Esophagus squamous epithelium (tissue), 5 donors: ENCODE measurements at places on chromosomes 1 and 21.
A peak's percentile ranks its signal among the peaks of the same experiment; 100 is the strongest.

DNA sequence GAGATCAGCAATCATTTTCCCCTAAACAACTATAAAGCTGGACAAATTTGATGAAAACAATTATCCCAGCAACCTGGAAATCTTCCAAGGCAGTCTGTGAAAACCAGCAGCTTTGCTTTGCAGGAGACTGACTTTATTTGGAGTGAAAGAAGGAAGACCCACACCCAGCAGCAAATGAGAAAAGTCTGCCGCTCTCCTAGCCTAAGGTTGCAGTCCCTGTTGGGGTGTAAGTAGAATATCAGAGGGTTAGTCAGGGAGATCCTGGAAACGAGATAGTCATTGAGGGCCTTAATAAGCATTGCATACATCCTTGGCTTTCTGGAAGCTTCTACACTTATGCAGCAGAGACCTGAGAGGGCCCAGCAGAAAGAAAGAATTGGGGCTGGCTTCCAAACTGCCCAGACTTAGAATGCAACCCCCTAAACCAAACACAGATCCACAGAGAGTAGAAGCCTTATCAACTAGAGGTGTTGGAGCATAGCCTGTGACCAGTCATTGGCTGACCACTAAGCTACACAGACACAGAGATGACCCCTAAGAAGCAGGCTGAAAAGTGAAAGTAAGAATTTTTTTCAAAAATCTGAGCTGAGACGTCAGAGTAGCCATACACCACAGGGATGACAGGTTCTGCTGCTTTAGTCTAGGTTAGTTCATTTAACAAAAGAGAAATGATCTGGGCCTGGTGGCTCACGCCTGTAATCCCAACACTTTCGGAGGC is 98.3 kb downstream of the LYPLAL1 start:
- H3K4me1 ChIP-seq, result peaks cover 3% of the 10 kb centered on the region
- no peak for DNase-seq

- no peak overlapping the region for H3K4me3 ChIP-seq
- no peak overlapping the region for H3K27ac ChIP-seq
- no peaks in the 10 kb centered on the region for H3K27me3 ChIP-seq
- H3K36me3 ChIP-seq, result no peaks in the 10 kb centered on the region
These were observed 899.2 kb downstream of the NCAM2 start for GRCh38 chr21:21897275-21897883.

GRCh38 chr1:117657031-117657430 is 51.2 kb downstream of the TENT5C start:
- H3K27ac ChIP-seq, result no peak overlapping the region
- no peak overlapping the region for H3K4me3 ChIP-seq
- no peak for DNase-seq
- peaks cover 72% of the 10 kb centered on the region for H3K4me1 ChIP-seq
- no peaks in the 10 kb centered on the region for H3K36me3 ChIP-seq

GRCh38 chr1:230267338-230268065 is 158.6 kb downstream of the PGBD5 start:
- peaks cover 25% of the 10 kb centered on the region for H3K36me3 ChIP-seq
- H3K4me3 ChIP-seq, result no peak overlapping the region
- peaks cover 7% of the 10 kb centered on the region for H3K4me1 ChIP-seq
- no peak overlapping the region for H3K27ac ChIP-seq
- H3K27me3 ChIP-seq, result no peaks in the 10 kb centered on the region
- no peak for DNase-seq

- peaks cover 35% of the 10 kb centered on the region for H3K4me1 ChIP-seq
- peak overlapping the region; percentile 95 for H3K27ac ChIP-seq
- H3K27me3 ChIP-seq, result peaks cover 5% of the 10 kb centered on the region
- peak overlapping the region; percentile 100 for H3K4me3 ChIP-seq
- no peak for DNase-seq
- peaks cover 29% of the 10 kb centered on the region for H3K36me3 ChIP-seq
These were observed 1.4 kb downstream of the PINK1 start for GRCh38 chr1:20634594-20635084.

DNA sequence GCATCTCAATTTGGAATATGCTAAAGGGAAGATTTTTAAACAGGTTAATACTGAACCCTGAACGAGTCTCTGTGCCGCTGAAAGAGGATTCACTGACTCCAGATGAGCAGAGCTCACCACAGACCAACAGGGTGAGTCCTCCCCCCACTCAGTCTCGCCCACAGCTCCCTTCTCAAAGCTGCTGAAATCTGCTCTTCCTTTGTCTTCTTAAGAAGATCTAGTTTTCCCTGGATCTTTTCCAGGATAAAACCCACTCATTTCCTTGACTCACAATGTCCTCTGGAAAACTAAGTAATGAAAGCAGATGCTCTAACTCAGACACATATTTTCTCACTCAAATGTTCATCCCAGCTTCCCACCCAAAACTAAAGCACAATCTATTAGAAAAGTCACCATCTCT is 447.0 kb upstream of the PKN2 start:
- no peak for DNase-seq
- H3K4me1 ChIP-seq, result no peaks in the 10 kb centered on the region
- no peak overlapping the region for H3K27ac ChIP-seq
- no peak overlapping the region for H3K4me3 ChIP-seq
- H3K27me3 ChIP-seq, result no peaks in the 10 kb centered on the region

- H3K27me3 ChIP-seq, result no peaks in the 10 kb centered on the region
- no peak overlapping the region for H3K4me3 ChIP-seq
- no peak overlapping the region for H3K27ac ChIP-seq
- no peaks in the 10 kb centered on the region for H3K36me3 ChIP-seq
These were observed 18.4 kb downstream of the TTC34 start for GRCh38 chr1:2783069-2783434.

DNA sequence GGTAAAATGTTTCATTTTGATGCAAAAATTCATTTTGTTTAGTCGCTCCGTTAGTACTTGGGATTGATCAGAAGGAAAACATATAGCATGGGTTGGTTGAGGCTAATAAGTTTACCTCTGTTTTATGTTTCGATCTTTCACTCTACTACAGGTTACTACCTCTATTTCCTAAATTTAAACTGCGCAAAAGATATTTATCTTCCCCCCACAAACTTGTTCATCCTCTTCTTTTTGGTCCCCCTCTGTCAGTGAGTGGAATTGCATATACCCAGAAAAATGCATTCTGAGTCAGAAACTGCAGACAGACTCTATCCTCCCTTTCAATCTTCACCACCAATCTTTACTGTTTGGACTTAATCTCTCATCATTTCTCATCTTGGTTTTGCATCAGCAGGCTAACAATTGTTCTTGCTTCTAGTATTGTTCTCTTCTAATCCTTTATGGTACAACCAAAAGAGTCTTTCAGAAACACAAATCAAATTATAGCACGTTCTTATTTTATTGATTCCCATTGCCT is 316.0 kb upstream of the ADGRL4 start:
- H3K36me3 ChIP-seq, result no peaks in the 10 kb centered on the region
- no peak overlapping the region for H3K4me3 ChIP-seq
- no peaks in the 10 kb centered on the region for H3K4me1 ChIP-seq

DNA sequence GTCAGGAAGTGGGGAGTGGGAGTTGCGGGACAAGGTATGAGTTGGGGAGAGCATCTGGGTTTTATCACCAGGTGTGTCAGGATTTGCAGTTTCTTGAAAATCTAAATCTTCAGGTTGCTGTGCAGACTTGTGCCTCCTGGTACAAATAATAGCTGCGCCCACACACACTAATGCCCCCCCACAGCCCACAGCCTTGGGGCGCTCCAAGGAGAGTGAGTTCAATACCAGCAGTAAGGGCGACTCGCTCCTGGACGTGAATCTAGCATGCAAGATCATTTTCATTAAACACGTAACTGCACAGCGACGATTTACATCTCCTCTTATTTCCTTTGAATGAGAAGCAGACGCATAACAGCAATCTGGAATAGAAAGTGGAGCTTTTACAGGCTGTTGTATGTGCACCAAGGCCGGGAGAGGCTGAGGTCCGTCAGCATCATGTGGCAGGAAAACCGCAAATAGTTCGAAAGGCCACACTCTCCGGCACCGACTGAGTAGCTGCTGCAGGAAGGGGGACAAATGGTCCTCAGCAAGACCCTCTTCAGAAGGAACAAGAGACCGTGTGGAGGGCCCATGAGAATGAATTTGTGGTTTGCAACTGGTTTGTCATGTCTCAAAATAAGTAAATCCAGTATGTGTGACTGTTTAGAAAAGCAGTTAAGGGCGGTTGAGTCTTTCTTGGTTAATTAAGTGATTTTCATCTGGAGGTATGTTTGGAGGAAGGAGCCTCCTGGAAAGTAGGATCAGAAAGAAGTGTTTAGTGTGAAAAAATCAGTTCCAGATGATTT is 439.5 kb downstream of the SMYD3 start:
- no peak overlapping the region for H3K27ac ChIP-seq
- H3K4me3 ChIP-seq, result no peak overlapping the region
- H3K27me3 ChIP-seq, result no peaks in the 10 kb centered on the region
- no peak for DNase-seq

DNA sequence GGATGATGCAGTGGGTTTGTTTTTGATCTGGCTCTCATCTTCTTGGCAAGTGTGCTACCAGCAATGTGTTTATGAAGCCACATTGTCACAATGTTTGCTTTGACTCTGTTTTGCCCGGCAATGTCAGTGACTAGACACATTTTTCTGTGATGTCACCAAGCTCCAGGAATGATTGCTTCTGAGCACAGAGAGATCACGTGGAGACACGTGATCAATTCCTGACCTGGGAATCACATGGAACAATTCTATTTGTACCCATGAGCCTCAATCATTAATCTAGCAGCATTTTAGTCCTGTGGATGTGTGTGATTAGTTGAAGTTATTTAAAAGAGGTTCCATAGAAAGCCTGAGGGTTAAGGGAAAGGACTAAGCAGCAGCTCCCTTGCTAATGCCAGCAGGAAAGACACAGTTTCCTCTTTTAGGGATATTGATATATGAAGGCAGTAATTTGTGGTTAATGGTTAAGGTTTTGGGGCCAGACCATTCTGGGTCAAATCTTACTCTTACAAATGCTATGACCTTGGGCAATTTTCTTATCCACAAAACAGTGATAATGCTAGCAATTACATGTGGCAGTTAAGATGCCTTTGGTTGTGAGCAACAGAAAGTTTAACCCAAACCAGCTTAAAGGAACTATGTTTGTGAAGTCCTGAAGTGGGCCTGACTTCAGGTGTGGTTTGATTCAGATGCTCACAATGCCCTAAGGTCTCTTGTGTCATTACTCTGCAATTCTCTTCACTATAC is 59.0 kb downstream of the FASLG start:
- no peaks in the 10 kb centered on the region for H3K27me3 ChIP-seq
- H3K4me1 ChIP-seq, result no peaks in the 10 kb centered on the region
- H3K4me3 ChIP-seq, result no peak overlapping the region
- no peak for DNase-seq
- H3K27ac ChIP-seq, result no peak overlapping the region
- H3K36me3 ChIP-seq, result no peaks in the 10 kb centered on the region

- no peak for DNase-seq
- H3K36me3 ChIP-seq, result no peaks in the 10 kb centered on the region
- H3K27ac ChIP-seq, result peak overlapping the region; percentile 69
- H3K4me3 ChIP-seq, result no peak overlapping the region
- peaks cover 40% of the 10 kb centered on the region for H3K4me1 ChIP-seq
- H3K27me3 ChIP-seq, result peaks cover 18% of the 10 kb centered on the region
These were observed 2.3 kb downstream of the FGR start for GRCh38 chr1:27632387-27633297.

- no peaks in the 10 kb centered on the region for H3K27me3 ChIP-seq
- no peaks in the 10 kb centered on the region for H3K4me1 ChIP-seq
- no peak overlapping the region for H3K27ac ChIP-seq
These were observed 89.1 kb upstream of the LYST start for GRCh38 chr1:235955777-235956176.

DNA sequence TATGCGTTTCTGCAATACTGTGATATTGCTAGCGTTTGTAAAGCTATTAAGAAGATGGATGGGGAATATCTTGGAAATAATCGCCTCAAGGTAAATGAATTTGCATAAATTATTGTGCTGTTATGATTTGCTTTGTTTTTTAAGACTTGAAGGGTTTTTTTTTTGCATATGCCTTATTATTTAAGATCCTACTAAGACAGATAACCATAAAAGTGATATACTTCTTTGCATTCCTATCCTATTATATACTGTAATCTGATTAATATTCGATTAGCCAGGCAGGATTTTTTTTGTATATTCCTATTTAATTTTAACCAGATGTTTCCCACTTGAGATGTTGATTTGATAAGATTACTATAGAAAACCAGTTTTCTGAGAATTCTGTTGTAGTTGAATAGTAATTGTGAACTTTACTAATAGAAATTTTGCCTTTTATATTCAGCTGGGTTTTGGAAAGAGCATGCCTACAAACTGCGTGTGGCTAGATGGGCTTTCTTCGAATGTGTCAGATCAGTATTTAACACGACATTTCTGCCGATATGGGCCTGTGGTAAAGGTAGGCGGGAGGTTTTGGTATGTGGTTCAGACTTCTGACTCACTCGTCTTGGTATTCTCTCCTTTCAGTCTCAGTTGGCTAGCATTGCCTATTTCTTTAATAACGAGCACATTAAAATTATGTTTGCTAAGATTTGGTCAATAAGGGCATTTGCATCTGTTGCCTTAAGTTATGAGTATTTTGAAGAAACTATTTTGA is 56.8 kb downstream of the ZBTB17 start:
- H3K27ac ChIP-seq, result no peak overlapping the region
- no peak overlapping the region for H3K4me3 ChIP-seq
- peaks cover 19% of the 10 kb centered on the region for H3K4me1 ChIP-seq
- no peaks in the 10 kb centered on the region for H3K27me3 ChIP-seq

DNA sequence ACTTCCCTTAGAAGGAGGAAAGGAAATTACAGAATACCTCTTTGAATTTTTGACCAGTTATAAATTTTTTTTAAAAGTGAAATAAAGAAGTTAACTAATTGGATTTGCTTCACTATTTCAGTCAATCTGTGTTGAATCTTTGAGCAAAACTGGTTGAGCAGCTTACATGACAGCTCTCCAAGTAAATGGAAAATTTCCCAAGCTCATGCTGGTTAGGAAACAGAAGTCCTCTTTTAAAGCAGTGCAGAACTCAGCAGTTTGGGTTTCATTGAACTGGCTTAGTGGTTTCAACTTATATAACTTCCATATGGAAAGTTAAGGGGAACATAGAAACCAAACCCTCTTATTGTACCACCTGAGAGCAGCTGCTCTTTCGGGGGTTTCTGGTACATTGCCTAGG is 250.5 kb downstream of the PDE4B start:
- H3K27me3 ChIP-seq, result no peaks in the 10 kb centered on the region
- no peak for DNase-seq
- H3K36me3 ChIP-seq, result no peaks in the 10 kb centered on the region

- H3K4me3 ChIP-seq, result no peak overlapping the region
- H3K27ac ChIP-seq, result no peak overlapping the region
- no peak for DNase-seq
These were observed 984.4 kb upstream of the NCAM2 start for GRCh38 chr21:20013851-20014250.

GRCh38 chr1:29575277-29575676 is 339.0 kb downstream of the PTPRU start:
- H3K36me3 ChIP-seq, result no peaks in the 10 kb centered on the region
- H3K4me3 ChIP-seq, result no peak overlapping the region
- H3K27ac ChIP-seq, result no peak overlapping the region
- DNase-seq, result no peak
- peaks cover 15% of the 10 kb centered on the region for H3K27me3 ChIP-seq
